Activated CD8-positive, alpha-beta memory T cell treated with anti-CD3 and anti-CD28 coated beads for 48 hours (primary cell): ENCODE measurements at places on chromosomes 1 and 21.

- no peak for DNase-seq
These were observed 178.6 kb downstream of the PRDM16 start for GRCh38 chr1:3247521-3248121.

- no peak for DNase-seq
These were observed 15.6 kb downstream of the HLX start for GRCh38 chr1:220894924-220895256.

DNA sequence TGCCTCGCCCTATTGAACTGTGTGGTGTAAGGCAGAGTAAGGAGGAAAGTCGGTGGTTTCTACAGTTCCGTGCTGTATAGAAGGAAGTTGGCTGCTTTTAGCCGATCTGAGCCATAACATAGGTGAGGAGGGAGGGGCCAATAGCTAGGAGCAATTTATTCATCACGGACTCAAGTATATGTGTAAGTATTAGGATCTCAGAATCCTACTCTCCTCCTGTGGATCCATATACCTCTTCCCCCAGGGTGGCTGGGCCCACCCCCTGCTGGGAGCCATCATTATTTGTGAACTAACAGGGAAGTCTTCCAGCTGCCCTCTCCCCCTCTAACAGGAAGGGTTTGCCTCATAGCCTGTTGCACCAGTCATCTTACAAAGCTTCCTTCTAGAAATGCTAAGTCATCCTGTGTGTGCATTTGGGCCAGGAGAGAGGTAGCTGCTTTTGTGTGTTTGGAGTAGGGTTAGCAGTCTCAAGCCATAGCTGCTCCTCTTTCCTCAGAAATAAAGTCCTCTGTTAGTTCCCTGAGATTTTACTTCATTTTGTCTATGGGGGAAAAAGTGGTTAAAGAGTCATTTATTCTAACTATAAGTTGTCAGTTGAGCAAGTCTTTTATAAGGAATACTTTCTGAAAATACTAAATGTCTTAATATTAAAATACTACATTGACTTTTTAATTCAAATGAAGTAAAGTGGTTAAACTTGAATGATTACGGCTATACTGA lies 14.9 kb upstream of the CENPS start:
- DNase-seq: no peak

- no peak for DNase-seq
These were observed 44.5 kb downstream of the CBS start for GRCh38 chr21:43031121-43031619.

DNA sequence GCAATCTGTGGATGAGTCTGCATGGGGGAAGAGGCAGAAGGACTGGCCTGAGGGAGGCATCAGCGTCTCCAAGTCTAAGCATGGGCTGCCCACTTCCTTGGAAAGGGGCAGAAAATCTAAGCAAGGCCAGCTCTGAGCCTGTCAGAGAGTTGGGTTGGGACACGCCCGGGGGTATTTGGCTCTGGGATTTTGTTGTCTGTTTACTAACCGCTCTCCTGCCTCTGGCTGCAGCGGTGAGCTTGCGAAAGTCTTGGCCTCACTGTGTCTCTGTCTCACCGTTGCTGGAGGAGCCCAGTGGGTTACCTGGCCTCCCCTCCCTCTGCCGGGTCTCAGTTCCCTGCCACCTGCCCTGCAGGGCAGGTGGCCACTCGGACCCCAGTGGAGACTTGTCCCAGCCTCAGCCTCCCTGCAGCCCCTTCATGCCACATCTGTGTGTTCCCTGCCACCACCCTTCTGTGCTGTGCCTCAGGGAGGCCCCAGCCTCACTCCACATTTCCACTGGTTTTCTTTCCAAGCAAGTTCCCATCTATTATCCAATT lies 33.7 kb downstream of the EDN2 start:
- no peak for DNase-seq

- no peak for DNase-seq
These were observed 28.1 kb upstream of the SGIP1 start for GRCh38 chr1:66505671-66506392.

- DNase-seq: no peak
These were observed 73.9 kb upstream of the HAO2 start for GRCh38 chr1:119294722-119295121.
